ENCODE measurements at places on chromosomes 5 and 9.

DNA sequence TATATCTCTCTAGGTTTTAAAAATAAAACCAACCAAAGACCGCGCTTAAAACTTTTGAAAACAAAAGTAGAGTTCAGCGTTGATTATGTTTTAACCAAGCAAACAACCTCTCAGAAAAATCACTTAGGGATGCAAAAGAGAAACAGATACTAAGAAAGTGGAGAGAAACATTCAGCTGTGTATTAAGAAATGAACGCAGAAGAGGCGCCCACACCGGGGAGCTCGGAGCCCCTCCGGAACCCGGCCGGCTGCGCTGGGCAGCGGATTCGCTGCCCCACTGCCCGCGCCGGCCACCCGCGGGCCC, 1.4 kb downstream of the PITX1 start:
- DNase-seq, result no peak

DNA sequence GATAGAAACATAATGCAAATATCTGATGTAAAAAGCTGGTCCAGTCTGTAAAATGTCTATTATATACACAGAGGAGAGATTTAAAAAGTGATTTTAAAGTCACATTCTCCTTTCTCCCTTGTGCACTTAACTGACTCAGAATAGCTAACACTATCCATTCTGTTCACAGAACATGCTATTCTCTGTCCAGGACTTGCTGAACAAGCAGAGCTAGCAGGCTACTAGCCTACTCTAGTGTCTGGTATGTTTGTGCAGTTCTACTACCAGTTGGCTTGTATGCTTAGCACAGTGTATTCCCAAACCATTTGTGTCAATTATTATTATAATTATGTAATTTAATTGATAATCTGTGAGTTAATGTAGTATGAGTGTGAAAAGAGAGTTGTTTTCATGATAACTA, 161.7 kb upstream of the NUDT12 start:
- DNase-seq, result no peak

- DNase-seq, result no peak
Observed at GRCh38 chr5:102863764-102864560, 108.9 kb downstream of the PAM start.

GRCh38 chr9:132694144-132694543, 23.9 kb downstream of the GTF3C4 start:
- no peak for DNase-seq

DNA sequence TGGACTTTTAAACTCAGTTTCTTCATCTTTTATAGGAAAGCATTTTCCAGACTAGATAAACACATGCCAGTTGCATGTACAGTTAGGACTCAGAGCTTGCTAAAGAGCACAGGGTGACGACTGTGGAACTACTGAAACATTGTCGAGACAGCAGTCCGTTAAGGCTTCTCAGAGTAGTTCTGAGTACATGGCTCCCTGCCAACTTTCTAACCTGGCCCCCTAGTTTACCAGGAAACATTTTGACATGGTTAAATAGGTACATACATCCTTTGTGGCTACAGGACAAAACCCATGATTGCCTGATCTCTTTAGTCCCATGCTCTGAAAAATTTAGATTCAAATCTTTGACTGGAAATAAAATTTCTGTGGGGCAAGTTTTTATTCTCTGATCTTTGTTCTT, 129.7 kb downstream of the SLF1 start:
- DNase-seq, result no peak

DNA sequence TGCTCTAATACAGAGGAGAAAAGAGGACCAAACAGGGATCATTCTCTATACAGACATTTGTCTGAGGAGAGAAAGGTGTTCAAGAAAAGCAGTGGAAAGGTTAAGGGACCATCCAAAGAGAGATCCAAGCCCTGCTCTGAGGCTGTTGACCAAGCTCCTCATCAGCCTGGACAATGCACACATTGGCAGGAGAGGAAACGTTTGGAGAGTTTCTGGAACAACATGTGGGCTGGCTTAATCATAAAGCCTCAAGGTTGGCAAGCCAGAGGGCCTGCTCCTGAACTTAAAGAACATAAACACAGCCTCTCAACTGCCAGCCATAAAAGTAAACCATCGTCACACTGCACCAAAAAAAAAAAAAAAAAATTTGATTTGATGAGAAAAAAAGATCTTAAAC, 184.4 kb upstream of the SLC12A2 start:
- DNase-seq, result no peak

DNA sequence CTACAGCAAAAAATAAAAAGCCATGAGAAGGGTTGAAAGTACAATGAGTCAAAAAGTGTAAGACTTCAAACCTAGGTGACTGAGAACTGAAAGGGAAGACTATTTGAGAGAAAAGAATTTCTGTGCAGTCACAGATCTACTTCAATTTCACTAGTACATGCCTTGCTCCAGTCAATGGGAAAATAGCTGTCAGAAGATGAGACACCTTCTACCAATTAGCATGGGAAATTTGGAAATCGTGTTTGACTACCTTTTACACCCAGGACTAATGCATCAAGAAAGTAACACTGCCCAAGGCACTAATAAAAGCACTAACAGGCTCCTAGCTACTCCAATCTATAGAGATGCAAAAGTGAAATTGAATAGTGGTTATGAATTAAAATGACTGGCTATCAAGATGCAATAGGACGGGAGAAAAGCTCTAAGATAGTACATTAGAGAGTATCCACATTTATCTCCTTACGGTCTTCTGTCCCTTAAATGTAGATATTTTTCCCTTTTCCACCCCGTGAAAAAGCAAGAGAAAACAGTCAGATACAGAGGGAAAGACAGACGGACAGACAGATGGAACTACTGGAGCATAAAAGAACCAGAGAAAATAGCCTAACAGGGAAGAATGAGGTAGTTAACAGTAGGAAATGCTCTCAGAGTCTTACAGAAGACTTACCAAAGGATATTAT, 15.2 kb downstream of the ERP44 start:
- no peak for DNase-seq

GRCh38 chr5:56845277-56845676, 29.9 kb downstream of the MAP3K1 start:
- DNase-seq, result no peak

- DNase-seq, result no peak
Observed at GRCh38 chr5:114634967-114635901, 273.4 kb downstream of the KCNN2 start.

- no peak for DNase-seq
Observed at GRCh38 chr9:126696401-126697145, 82.8 kb downstream of the LMX1B start.

All from posterior cingulate gyrus (tissue), 11 donors.